Smooth muscle cell of bladder (primary cell): ENCODE measurements at places on chromosomes 2 and 18. TPM values are rescaled to one million over a fixed set of nuclear protein-coding genes. Genes with fewer than 3 reads are reported as not detected.

The IL36G gene
- total RNA-seq: not detected in 2 replicates

The PSD4 gene
- total RNA-seq: 1.1 and 3.4 TPM in 2 replicates

The CCDC85A gene
- under 0.01 and 0.09 TPM in 2 replicates for total RNA-seq

The VWC2L gene
- under 0.01 TPM in 1 of 2 replicates, not detected in the other for total RNA-seq

The UBXN4 gene
- total RNA-seq: 63.0 and 67.2 TPM in 2 replicates

The IL36A gene
- total RNA-seq: not detected in 2 replicates

The MC5R gene
- total RNA-seq: not detected in 2 replicates

The CHRND gene
- total RNA-seq: not detected in 2 replicates

The SERPINB13 gene
- total RNA-seq: not detected in 2 replicates

The ARHGAP15 gene
- 0.09 and 0.14 TPM in 2 replicates for total RNA-seq

The TDRD15 gene
- total RNA-seq: not detected in 2 replicates

The VRK2 gene
- total RNA-seq: 17.5 and 18.4 TPM in 2 replicates

The UGT1A3 gene
- total RNA-seq: not detected in 2 replicates
